ENCODE measurements at places on chromosomes 6 and 20. TPM values are rescaled to one million over a fixed set of nuclear protein-coding genes. Genes with fewer than 3 reads are reported as not detected.

Gene TMEM217
- 2.4 TPM for total RNA-seq

Gene ASF1A
- 7.5 TPM for total RNA-seq

Gene PMEPA1
- 10.2 TPM for total RNA-seq

Gene EFHC1
- total RNA-seq = 22.8 TPM

Gene FAM162B
- not detected for total RNA-seq

Gene LY6G6C
- 0.39 TPM for total RNA-seq

Gene GRM1
- total RNA-seq = under 0.01 TPM

Gene HDGFL1
- total RNA-seq = not detected
